ENCODE measurements at places on chromosomes 13 and 19.

DNA sequence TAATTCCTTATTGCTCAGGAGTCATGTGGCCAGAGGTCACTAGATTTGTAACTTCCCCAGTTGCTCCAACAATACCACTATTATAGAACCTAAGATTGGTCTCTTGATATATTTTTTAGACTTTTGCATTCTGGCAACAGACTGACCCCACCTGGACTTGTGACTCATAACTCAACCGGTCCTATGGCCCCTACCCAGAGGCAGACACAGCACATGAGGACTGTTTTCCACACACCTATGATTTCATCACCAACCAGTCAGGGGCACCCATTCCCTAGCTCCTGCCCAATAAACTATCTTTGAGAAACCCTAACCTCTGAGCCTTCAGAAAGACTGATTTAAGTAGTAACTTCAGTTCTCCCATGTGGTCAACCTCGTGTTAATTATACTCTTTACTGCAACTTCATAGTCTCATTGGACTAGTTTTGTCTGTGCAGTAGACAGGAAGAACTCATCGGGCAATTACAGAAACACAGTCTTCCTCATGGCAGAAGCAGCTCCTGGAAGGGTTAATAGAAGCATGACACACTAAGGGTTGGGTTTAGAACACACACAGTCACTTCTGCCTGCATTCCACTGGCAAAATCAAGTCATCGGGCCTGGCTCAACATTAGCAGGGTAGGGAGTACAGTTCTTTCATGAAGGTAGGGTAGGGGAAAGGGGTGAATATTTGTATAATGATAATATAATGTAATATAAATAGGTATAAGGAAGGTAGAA is 251.8 kb downstream of the UQCRFS1 start:
- DNase-seq = no peak

GRCh38 chr13:26230703-26231102 is 8.6 kb upstream of the RNF6 start:
- DNase-seq = no peak

DNA sequence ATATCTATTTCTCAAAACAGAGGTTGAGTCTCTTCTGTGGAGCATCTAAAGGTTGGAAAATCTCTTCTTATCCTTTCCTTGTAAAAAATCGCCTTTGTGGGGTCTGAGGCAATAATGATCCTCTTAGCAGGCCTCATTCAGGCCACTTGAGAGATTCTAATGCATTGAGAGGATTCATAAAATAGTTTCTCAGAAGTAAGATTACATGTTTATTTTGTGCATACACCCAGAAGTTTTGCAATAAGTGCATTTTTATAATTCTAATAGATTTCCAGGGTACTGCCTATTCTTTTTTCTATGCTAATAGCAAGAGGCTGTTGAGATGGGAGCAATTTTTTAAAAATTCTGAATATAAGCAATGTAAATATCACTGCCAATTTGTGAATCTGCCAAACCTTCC is 342.2 kb upstream of the KLF12 start:
- DNase-seq = no peak

- DNase-seq = no peak
Measured at GRCh38 chr13:101673360-101674105, 221.1 kb downstream of the ITGBL1 start.

GRCh38 chr13:110436786-110437370 is 124.6 kb downstream of the RAB20 start:
- DNase-seq = no peak

DNA sequence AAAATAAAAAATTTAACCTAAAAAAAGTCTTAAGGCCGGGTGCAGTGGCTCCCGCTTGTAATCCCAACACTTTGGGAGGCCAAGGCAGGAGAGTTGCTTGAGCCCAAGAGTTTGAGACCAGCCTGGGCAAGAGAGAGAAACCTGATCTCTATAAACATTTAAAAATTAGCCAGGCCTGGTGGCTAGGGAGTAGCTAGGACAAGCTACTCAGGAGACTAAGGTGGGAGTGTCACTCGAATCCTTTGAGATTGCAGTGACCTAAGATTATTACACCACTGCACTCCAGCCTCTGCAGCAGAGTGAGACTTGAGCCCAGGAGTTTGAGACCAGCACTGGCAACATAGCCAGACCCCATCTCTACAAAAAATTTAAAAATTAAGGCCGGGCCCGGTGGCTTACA is 1.1 kb downstream of the CCDC97 start:
- DNase-seq = no peak

- no peak for DNase-seq
Measured at GRCh38 chr19:51702103-51702824, 9.1 kb downstream of the SPACA6 start.

- DNase-seq = no peak
Measured at GRCh38 chr19:41546386-41546789, 29.6 kb upstream of the CEACAM21 start.

GRCh38 chr19:6236310-6237291 is 43.2 kb downstream of the MLLT1 start:
- DNase-seq = no peak

GRCh38 chr13:88978607-88979006 is 1307.4 kb downstream of the SLITRK5 start:
- DNase-seq = no peak

- no peak for DNase-seq
Measured at GRCh38 chr13:38670627-38671026, 16.2 kb upstream of the FREM2 start.

DNA sequence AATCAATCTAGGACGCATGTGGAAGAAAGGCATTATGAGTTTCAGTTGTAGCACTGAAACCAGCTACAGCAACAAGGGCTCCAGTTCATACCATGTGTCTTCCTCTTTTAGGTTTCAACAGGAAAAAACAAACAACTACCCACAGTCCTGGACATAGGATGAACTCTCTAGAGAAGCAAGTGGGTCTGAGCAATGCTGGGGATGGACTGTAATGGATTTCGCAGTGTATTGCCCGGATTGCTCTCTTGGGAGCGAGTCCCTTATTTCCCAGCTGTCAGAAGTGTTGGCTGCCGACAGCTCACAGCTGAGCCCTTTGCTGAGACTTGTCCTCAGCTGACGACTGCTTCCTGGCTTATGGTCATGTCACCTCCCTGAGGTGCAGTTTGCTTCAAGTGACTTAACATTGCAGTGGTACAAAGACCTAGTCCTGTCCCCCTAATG is 12.1 kb upstream of the MYCBP2 start:
- DNase-seq = no peak

DNA sequence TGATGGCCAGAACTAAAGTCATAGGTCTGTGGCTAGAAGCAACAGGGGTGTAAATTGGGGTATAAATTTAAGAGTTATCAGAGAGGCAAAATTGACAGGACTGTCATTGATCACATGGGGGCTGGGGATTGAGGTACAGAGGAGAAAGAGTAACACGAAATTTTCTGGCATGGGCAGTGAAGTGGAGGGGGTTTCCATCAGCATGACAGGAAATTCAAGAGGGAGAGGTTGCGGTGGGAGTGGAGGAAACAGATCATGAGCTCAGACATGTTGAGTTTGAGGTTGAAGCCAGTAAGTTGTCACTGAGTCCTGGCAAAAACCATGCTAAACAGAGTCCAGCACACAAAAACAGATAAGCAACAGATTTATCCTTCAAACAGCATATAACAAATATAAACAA is 192.1 kb upstream of the TSC22D1 start:
- DNase-seq = no peak

- peak; percentile 78 for DNase-seq
Measured at GRCh38 chr19:1592024-1592754, 476 bp downstream of the MBD3 start.

- no peak for DNase-seq
Measured at GRCh38 chr19:11506101-11506555, 489 bp upstream of the ZNF653 start.

GRCh38 chr13:98315902-98316301 is 138.8 kb upstream of the RNF113B start:
- DNase-seq = no peak
